ENCODE measurements at places on chromosomes 5 and 9.

DNA sequence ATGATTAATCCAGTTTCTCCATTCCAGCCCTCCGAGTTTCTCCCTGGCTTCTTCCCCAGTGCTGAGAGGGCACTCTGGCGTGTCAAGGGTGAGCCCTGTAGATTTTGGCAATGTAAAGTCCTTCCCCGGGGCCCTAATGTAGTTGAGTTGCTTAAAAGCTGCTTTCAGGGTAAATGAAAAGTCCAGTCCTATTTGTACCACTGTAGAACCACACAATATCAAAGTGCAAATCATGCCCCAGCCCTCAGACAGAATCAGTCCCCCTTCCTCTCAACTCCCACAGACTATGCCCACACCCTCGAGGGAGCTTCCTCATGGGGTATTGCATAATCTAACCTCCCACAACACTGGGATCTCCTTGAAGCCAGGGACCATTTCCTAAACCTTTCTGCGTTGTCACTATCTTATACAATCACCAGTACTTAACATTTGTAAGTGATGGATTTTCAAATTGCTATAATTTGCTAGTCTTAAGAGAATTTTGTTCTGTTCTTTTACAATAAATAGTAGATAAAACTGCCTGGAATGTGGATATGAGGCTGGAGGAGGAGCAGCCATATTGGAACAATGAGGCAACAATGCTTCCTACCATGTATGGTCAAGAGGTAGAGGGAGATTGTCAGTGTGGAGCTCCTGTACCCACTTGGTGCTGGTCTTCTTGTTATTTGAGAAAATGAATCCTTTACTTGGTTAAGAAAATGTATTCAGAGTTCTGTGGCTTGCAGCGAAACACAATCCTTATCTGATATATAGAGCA, 34.4 kb downstream of the ZNF366 start:
- no peak for DNase-seq

- DNase-seq, result no peak
Measured at GRCh38 chr9:128933731-128934130, 12.9 kb downstream of the PHYHD1 start.

DNA sequence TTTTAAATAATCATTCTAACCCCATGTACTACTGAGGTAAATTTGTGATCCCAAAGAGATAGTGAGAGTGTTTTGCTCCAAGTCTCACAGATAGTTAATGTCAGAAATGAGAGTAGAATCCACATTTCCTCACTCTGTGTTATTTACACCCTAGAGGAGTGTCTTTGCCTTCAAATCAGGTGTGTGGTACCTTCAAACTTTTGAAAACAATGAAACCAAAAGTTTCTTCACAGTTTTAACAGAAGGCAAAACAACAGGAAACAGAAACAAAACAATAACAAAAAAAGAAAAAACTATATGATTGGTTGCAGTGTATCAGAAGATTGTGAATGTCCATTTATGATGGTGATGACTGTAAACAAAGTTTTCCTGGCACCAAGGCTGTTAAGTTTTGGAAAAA, 85.9 kb downstream of the ERBIN start:
- DNase-seq, result no peak

DNA sequence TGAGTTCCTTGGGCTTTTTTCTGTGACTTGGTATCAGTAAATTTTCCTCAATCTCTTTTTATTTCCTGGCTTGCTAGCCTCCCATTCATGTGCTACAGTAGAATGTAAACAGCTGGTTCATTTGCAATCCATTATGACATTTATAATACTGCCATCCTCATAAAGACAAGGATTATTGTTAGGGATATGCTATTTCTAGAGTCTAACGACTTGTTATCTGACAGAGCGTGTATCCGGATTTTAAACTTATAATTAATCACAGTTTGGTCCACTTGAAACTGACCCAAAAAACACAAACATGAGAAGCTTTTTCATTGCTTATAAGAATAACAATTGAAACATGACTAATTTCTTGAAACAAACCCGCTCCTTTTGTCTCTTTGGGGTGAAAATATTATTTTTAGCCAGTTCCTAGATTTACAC, 585.8 kb downstream of the TLE4 start:
- no peak for DNase-seq

- no peak for DNase-seq
Measured at GRCh38 chr5:81767938-81768337, 17.0 kb upstream of the SSBP2 start.

GRCh38 chr5:143334903-143335302, 68.6 kb downstream of the NR3C1 start:
- no peak for DNase-seq

GRCh38 chr5:149181732-149182131, 40.4 kb downstream of the ABLIM3 start:
- DNase-seq, result no peak

GRCh38 chr9:81074221-81074620, 615.1 kb downstream of the TLE1 start:
- DNase-seq, result no peak

DNA sequence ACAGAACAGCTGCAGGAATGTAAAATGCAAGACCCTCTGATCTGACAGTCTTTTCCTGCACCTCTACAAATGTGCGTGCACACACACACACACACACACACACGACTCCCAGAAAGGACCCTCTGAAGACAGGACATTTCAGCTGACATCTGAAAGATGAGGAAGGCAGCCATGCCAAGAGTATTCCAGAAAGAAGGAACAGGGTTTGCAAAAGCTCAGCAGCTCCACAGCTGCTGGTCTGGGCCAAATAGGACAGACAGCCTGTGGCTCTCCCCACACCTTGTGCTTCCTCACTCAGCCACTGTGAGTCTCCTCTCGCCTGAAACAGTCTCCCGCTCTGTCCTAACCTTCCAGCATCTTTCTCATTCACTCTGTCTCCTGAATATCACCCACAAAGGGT, 189.0 kb downstream of the PALM2AKAP2 start:
- DNase-seq, result no peak

DNA sequence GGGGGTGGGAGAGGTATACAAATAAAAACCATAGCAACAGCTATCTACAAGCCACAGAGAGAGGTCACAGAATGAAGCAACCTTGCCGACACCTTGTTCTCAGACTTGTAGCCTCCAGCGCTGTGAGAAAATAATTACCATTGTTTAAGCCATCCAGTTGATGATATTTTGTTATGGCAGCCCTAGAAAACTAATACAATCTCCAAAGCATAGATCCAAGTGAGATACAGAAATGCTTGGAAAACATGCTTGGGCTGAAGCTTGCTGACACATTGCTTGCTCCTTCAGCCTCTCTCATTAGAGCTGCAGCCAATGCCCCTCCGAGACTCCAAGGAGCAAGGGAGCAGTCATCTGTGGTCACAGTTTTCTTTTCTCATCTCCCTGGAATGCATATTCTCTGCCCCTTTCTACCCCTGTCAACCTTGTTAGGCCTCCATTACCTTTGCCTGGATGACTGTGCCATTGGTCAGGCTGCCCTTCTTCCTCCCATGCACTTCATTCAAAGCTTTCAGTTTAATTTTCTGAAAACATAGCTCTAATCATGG, 401.4 kb upstream of the KLF4 start:
- no peak for DNase-seq

DNA sequence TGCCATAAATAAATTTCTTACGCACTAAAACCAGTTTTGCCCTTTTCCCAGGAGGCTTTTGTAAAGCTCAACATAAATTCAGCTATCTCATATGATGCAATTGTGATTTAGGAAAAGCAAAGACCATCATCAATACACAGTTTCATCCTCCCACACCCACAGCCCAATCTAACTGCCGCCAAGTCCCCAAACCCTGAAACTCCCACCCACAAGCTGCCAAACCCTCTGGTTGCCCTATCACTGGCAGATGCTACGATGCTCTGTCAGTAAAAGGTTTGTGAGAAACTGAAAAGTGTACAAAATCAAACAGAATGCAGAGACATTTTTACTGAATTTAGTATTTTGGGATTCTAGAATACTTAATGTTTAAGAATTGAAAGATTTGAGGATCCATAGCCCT, 42.8 kb upstream of the NR4A3 start:
- no peak for DNase-seq

GRCh38 chr5:65483546-65484346, 2.0 kb upstream of the ADAMTS6 start:
- DNase-seq, result no peak

GRCh38 chr9:129338724-129339430, 160.8 kb upstream of the IER5L start:
- no peak for DNase-seq

GRCh38 chr5:178466342-178466741, 123.9 kb downstream of the COL23A1 start:
- DNase-seq, result no peak

DNA sequence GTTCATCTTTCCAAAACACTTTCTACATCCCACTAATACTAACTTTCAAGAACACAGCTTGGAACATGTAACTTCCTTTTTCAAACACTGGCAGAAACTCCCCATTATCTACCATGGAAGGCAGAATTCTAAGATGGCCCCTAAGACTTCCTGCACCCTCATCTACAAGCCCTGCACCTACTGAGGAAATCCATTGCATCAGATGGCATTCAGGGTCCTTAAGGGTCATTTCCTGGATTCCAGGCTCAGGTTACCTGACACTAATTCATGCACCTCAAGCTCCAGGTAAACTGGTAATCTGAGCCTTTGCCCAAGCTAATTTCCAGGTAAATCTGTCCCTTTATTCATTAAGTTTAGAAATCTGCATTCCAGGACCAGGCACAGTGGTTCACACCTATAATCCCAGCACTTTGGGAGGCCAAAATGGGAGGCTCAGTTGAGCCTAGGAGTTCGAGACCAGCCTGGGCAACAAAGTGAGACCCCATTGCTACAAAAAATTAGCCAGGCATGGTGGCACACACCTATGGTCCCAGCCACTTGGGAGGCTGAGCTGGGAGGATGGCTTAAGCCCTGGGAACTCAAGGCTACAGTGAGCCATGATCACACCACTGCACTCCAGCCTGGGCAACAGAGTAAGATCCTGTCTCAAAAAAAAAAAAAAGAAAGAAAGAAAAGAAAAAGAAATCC, 91.6 kb downstream of the NFIB start:
- no peak for DNase-seq

DNA sequence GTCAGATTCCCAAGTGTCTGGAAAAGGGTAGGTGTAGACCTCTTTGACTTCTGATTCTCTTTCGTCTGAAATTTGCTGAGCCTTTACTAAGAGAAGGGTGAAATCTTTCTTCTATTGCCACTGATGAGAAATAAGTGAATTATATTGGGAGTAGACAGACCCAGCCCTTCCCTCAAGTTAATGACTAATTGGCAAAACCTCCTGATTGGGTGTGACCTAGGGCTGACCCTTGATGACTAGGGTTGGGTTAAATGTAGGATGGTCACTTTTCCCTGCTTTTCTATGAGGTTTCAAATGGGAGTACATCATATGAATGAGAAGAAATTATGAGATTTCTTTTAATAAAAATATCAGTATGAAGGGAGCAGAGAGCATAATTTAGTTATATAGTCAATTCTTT, 73.4 kb upstream of the C5orf46 start:
- no peak for DNase-seq

- DNase-seq, result no peak
Measured at GRCh38 chr5:55636177-55636576, 75.9 kb downstream of the SLC38A9 start.

GRCh38 chr5:177233206-177233605, 70.3 kb downstream of the RAB24 start:
- DNase-seq, result no peak

DNA sequence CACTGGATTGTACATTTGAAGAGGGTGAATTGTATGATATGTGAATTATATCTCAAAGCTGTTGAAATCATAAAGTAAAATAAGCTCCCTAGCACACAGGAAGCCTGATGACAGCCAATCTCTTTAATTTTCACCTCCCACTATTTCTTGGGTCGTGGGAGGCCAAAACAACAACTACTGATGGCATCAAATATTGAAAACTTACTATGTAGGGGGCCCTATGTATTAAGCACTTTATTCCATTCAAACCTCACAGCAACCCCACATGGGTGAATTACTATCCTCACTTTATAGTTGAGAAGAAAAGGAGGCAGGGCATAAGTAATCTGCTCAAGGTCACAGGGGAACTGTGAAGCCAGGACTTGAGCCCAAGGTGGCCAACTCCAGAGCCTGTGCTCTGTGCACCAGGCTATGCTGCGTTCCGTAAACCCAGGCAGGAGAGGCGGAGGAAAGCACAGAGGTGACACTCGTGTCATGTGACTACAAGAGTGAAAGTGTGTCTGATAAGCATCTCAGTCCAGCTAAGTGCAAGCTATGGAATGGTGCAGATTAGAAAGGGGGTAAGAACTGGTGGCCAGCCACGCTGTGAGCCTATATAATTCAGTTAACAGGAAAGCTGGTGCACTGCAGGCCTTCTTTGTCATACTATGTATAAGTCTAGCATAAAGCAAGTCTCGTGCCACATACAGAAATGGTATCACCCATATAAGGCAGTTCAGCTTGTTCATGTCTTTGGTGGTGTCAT, 221.0 kb downstream of the DCP2 start:
- DNase-seq, result no peak

DNA sequence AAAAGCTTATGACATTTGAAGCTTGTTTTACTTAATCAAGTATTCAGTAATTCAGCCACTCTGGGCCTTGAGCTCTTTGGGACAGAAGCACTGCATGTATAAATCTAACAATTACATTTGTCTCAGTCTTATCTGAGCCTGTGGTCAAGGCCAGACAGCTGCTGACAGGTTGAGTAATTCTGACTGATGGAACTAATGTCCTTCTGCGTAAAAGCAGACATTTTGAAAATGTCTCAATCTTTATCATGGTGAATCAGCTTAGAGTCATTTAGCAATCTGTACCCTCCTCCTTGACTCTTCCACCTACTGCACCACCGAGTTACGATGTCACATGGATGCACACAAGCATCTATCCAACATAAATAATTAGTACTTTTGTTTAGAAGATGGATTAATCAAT, 400.0 kb downstream of the ARRDC3 start:
- DNase-seq, result no peak

GRCh38 chr9:26131886-26132285, 453.6 kb upstream of the TUSC1 start:
- DNase-seq, result no peak

- DNase-seq, result no peak
Measured at GRCh38 chr5:34480810-34481528, 175.2 kb upstream of the RAI14 start.

DNA sequence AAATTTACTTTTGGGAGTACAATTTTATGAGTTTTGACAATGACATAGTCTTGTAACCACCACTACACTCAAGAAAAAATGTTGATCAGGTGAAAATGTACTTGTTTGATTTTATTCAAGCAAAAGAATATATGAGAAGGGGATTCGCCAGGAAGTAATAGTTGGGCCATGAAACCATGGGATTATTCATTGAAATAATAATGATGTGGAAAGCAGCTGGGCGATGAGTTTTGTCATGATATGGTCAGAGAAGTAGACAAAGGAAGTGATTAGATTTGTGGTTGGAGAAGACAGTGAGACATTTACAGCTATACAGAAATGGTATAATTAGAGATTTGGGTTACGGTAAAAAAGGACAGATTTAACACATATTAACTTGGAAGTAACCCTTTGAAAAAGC, 11.2 kb downstream of the HMGCR start:
- DNase-seq, result no peak

- DNase-seq, result no peak
Measured at GRCh38 chr5:56161927-56162326, 71.2 kb downstream of the ANKRD55 start.

GRCh38 chr5:87170799-87171198, 96.9 kb upstream of the RASA1 start:
- no peak for DNase-seq
